ENCODE measurements at places on chromosomes 12 and 14.

DNA sequence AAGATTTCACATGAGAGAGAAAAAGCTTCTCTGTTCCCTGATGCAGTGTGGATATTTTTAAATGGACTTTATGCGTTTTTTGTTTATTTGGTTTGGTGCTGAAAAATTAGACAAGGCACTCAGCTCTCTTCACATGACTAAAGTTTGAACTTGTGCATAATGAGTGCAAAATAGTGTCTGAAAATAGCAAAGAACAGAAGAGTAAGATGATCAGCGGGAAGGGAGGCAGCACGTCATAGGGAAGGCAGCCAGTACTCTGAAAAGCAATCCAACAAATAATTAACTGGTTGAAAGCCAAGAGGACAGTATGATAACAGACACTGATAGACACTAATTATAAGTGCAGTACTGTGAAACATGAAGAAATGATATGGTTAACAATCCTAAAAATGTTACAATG is 46.6 kb upstream of the CDKN3 start:
- no peak for DNase-seq

DNA sequence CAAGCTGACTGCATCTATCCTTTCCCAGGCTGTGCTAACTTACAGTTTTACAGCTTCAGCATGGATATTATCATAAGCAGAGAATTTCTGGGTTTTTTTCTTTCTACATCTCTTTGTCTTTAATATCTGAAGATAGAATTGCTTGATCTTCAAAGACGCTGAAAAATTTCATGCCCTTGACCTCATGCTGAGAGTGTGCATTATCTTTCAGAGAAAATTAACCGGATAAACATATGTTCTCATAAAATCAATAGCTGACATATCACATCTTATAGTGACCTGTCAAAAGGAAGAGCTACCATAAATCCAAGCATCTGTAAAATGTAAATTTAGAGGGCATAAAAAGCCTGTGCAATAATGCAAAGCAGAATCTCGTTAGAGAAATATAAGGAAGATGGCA is 1704.1 kb upstream of the FLRT2 start:
- no peak for DNase-seq

DNA sequence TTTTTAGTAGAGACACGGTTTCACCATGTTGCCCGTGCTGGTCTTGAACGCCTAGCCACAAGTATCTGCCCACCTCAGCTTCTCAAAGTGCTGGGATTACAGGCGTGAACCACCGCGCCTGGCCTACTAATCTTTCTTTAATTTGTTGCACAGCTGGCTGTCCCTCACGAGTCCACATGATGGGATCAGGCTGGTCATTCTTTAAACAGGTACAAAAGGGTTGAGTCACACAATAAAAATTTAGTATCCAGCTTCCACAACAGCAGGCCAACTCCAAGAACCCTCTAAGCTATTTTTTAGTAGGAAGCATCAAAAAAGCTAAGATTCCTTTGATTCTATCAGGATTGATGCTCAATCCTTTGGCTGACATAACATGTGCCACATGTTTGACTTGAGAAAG is 17.8 kb downstream of the SINHCAF start:
- DNase-seq: no peak

DNA sequence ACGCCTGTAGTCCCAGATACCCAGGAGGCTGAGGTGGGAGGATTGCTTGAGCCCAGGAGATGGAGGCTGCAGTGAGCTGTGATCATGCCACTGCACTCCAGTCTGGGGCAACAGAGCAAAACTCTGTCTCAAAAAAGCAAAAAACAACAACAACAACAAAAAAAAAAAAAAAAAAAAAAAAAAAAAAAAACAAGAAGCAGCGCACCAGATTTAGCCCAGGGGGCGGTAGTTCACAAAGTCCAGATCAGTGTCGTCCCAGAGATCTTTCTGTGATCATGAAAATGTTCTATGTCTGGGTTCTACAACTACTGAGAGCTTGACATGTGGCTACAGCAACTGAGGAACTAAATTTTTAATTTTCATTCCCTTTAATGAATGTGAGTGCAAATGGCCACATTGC is 27.4 kb downstream of the OAS2 start:
- no peak for DNase-seq

DNA sequence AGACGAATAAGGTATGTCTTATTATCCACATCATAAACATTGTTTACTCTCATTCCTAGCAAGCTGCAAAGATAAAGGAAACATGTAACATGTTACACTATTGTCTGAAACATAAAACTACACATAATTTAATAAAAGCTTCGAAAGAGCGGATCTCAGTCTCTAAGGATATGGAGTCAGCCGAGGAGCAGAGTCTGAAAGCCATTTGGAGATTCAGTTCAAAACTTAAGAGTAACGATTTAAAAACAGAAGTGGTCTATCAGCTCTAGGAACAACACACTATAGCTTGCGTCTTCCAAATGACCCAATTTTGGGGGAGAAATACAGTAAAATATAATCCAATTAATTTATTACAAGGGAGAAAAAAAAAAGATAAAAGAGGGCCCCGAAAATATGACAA is 775 bp downstream of the NEMF start:
- no peak for DNase-seq

DNA sequence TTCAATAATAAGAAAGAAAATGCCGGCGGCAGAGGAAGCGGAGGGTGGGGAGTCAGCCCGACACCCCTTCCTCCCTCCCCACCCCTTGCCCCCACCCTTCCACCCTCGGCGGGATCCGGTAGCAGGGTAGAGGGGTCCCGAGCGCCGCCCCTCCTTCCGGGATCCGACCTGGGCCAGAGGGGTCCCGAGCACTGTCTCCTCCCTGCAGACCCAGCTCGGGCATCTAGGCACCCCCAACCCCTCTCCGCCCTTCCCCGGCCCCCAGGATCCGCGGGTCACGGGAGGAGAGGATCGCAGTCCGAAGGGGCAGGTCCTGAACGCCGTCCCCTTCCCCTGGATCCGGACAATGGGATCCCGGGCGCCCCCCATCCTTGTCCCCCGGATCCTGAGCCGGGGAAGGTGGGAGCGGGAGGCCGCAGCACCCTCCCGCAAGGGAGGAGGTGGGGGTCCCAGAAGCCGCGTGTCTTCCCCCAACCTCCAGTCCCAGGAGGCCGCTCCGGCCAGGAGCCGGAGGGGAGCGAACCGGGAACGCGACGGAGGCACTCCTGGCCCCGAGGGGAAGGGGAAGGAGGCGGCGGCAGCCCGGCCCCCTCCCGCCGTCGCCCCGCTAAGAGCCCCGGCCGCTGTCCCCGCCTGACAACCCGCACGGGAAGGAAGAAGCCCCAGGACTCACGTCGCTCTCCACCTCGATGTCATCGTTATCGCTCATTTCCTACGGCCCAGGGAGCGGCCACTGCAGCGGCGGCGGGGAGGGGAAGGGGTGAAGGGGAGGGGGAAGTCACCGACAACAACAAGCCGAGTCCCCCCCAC is 481 bp downstream of the MAX start:
- DNase-seq: peak; percentile 40

DNA sequence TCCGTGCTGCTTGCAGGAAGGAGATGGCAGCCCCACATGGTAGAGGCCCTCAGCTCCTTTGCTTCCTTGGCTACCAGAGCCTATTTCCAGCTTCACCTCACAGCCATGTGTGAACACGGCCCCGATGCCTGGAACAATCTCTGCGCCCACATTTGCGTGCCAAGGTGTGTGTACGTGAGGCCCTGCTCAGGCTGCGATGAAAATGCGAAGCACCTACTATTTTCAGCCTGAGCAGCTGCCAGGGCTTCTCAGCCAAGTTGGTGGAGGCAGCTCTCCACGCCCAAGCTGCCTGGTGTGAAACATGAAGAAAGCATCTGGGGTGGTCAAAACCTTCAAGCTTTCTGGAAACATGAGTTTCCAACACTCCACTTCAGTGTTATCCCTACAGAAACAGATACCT is 177.8 kb upstream of the EGLN3 start:
- no peak for DNase-seq

DNA sequence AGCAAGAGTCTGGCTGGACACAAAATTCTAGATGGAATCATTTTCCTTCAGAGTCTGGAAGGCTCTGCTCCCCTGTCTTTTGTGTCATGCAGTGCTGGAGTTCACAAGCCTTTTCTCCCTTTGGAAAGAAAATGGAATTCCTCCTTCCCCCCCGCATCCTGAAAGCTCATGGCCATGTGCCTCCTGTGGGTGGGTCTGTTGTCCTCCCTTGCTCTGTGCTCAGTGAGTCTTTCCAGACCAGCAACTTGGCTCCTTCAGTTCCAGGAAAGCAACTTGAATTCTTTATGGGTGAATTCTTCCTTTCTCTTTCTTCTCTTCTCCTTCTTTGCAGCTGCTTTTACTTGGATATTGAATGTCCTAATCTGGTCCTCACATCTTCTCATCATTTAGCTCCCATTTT is 70.2 kb downstream of the TUNAR start:
- no peak for DNase-seq

DNA sequence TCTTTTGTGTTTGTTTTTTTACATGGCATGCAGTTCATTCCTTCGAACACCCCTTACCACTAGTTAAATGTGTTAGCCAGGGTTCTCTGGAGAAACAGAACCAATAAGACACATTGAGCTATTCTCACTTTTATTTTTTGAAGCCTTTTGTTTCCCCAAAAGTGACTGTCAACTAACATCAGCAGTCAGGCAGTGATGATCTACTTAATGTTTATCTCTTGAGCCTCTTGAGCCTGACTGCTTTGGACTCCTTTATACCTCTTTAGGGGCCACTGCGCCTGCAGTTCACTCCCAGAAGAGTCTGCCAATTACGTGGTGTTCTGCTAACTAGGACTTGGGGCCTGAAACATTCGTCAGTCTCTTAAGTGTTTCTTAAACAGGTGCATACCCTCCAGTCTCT is 163.7 kb upstream of the FLRT2 start:
- DNase-seq: no peak

GRCh38 chr12:131430158-131430742 is 280.6 kb upstream of the SFSWAP start:
- DNase-seq: no peak

GRCh38 chr12:101459642-101460346 is 15.3 kb upstream of the SPIC start:
- no peak for DNase-seq

- DNase-seq: no peak
Measured at GRCh38 chr12:111753144-111753881, 13.4 kb upstream of the ALDH2 start.

GRCh38 chr14:69115407-69116185 is 37.3 kb downstream of the DCAF5 start:
- DNase-seq: no peak

DNA sequence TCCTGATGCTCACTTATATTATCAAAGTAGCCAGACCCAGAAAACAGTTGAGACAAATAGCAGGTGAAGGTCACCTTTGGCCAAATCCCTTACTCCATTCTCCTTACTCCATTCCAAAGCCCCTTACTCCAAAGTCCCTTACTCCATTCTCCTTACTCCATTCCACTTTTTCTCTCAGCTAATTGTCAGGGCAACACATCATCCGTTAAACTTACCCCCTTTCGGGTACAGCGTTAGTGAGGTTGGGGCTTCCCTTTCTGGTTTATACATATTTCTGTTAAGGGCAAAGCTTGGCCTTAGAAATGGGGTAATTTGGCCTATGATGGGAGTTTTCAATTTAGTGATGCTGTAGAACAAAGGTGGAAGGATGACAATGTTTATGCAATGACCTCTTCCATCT is 111.8 kb upstream of the CCND2 start:
- no peak for DNase-seq

DNA sequence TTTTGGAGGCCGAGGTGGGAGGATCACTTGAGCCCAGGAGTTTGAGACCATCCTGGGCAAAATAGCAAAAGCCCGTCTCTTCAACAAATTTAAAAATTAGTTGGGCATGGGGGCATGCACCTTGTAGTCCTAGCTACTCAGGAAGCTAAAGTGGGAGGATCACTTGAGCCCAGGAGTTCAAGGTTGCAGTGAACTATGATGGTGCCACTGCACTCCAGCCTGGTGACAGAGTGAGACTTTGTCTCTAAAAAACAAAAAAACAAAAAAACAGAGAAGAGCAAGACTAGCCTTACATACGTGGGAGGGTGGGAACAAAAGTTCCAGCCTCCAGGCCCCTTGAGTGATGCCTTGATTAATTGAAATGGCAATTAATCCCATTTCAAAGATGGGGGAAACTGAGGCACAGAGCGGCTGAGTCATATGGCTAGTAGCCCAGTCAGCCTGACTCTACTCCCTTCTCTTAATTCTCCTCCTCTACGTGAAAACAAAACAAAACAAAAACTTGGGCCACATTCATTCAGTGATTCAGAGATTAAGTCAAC is 3.3 kb upstream of the FAM222A start:
- no peak for DNase-seq

GRCh38 chr12:107106241-107107025 is 13.1 kb upstream of the CRY1 start:
- no peak for DNase-seq

DNA sequence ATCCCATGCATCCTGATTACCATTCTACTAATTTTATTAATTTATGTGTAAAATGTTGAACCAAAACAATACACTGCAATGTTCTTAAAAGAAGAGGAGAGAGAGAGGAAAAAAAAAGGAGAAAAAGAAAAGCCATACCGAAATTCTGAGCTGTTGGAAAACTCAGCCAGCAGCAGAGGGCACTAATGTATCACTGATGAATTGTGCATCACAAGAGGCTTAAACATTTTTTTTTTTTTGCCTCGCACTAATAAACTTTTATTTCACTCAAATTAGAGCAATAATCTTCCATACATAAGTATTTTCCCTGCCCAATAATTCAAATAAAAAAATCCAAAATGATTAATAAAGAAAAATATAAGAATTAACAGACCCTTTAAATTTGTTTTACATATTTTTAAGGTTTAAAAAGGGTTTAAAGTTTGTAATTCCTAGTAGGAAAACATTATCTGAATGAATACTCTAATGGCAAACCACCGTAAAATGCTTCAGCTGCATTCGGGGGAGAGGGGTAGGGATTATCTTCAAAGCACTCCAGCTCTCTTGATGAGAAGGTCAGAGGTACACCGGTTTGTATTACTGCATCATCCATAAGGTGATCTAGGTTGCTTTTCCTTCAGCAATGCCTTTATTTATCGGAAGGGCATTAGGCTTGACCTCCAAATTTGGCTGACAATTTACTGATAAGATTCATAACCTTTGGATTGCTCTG is 41.9 kb downstream of the ATP23 start:
- no peak for DNase-seq

DNA sequence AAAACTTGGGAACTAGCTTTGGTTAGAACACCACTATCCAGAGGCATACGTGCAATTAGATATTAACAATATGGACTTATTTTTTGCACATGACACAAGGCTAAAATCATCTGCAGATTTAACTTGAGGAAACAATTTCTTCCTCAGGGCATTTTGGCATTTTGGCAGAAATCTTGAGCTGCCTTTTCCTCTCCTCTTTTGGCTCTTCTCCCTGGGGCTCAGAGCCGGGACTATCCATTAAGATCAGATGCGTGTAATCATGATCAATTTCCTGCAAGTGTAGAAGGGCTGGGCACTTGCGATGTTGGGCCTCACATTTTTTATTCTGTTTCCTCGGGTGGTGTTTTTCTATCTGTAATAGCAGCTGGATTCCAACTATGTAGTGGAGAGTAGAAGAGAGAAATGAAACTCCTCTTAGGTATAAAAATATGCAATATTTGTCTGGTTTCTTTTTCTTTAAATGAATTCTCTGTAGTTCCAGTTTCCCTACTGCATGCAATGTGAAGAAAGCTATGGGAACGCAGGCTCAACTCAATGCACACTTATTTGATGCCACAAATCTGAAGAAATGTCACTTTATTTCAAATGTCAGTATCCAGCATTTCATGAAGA is 1010.8 kb downstream of the FLRT2 start:
- no peak for DNase-seq

- DNase-seq: no peak
Measured at GRCh38 chr12:131506426-131506825, 204.5 kb upstream of the SFSWAP start.

All from T-cell (primary cell).